ENCODE measurements at places on chromosomes 16 and 17.
A peak's percentile ranks its signal among the peaks of the same experiment; 100 is the strongest.

GRCh38 chr17:73224237-73224636 lies 31.4 kb downstream of the COG1 start:
- DNase-seq = no peak

DNA sequence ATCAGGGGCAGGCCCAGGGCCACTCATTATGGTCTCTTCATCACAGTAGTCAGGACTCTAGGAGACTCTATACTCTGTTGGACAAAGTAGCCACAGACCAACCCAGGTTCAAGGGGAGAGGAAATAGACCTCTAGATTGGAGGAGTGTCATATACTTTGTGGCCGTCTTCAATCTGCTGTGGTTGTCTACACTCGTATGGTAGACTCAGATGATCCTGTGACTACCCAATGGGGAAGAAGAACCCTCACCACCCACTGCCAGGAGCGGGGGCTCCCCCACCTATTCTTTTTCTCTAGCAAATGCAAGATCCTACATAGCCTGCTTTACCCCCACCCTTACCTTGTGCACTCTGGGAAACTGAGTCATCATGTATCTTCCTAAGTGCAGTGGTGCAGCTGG lies 80.5 kb downstream of the KSR1 start:
- DNase-seq = no peak

DNA sequence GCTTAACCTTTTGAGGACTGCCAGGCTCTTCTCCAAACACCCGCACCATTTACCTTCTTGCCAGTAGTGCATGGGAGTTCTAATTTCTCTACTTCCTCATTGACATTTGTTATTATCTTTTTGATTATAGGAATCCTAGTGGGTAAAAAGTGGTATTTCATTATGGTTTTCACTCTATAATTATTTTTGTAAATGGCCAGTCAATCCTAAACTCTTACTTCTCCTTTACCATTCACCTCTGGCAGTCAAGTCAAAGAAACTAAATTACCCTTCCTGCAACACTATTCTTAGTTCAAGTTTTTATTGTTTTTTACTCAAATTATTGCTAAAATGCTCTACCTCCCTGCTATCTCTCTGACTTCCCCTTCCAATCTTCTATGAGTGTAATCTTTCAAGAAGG lies 29.8 kb upstream of the ANKFY1 start:
- DNase-seq = no peak

- DNase-seq = peak; percentile 4
Measured at GRCh38 chr16:74466872-74467271, 45.6 kb upstream of the CLEC18B start.

DNA sequence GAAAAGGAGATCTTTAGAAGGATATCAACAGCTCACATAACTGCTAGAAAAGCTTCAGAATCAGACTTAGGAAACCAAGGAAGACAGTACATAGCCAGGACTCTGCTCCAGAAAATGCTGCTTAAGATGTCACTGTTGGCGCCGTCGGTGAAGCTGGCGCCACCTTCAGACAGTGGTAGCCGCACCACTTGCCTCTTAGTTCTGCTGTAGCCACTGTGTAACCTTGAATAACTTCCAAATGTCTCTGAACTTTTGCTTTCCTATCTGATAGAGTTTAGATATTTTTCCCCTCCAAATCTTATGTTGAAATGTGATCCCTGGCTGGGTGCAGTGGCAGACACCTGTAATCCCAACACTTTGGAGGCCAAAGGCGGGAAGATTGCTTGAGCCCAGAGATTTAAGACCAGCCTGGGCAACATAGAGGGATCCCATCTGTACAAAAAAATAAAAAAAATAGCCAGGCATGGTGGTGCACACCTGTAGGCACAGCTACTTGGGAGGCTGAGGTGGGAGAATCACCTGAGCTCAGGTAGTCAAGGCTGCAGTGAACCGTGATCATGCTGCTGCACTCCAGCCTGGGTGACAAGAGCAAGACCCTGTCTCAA lies 6.3 kb upstream of the USP31 start:
- DNase-seq = no peak

GRCh38 chr16:58128711-58129096 lies 477 bp downstream of the CFAP20 start:
- no peak for DNase-seq

GRCh38 chr16:63130942-63131341 lies 1094.7 kb upstream of the CDH8 start:
- DNase-seq = no peak

DNA sequence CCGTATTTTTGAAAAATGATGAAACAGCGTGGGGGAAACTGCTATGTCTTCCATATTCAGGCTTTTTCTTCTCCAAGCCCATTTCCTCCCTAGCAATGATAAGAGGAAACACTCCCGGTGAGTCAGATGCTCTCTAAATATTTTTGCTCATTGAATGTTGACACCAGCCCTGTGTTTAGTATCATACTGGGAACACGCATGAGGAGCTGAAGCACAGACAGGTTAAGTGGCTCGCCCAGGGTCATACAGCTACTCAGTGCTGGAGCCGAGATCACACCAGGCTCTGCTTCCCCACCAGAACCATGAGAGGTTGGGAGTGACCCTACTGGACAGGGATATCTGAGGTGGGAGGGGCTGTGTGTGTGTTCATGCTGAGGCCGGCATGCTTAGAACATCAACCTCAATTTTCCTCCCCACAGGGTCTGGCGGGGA lies 37.8 kb upstream of the ADGRG1 start:
- no peak for DNase-seq

GRCh38 chr17:81332914-81333528 lies 37.9 kb upstream of the SLC38A10 start:
- no peak for DNase-seq

GRCh38 chr16:20803561-20804214 lies 2.6 kb downstream of the ERI2 start:
- DNase-seq = no peak

DNA sequence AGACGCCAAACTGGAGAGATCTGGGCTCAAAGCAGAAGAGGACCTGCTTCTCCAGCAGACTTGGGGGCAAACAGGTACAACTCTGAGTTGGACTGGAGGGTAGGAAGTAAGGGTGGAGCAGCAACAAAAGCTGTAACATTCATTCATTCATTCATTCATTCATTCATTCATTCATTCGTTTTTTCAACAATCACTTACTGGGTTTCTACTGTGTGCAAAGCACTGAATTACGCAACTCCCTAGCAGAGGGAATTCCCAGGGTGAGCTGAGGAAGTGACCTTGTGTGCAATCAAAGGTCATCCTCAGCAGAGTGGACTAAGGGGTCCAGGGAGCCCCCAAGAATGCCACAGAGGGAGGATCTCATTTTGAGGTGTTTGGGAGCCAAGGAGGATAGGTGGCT lies 231.1 kb upstream of the SDK2 start:
- no peak for DNase-seq

GRCh38 chr17:41648411-41649195 lies 24.2 kb upstream of the KRT17 start:
- peak; percentile 77 for DNase-seq
